Thymus (tissue), 14 donors: ENCODE measurements at places on chromosomes 4 and X.
A peak's percentile ranks its signal among the peaks of the same experiment; 100 is the strongest.

GRCh38 chrX:46279214-46279924 lies 265.9 kb downstream of the ZNF674 start:
- no peak for DNase-seq

DNA sequence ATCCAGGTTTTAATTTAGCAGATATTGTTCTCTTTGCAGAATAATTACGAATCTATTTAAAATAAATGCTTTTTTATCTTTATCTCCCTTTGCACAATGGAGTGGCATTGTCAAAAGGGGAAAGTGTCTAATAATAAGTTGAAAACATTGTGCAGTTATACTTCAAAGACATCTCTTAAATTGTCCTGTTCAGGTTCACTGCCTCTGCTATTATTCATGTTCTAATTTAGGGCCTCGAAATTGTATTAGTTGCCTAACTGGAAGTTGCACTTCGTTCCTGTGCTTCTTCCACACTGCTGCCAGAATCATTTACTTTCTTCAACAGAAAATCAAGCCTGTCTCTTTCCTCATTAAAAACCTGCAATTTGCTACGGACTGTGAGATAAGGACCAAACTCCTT lies 150.5 kb upstream of the SPRY1 start:
- DNase-seq: no peak

- no peak for DNase-seq
Observed at GRCh38 chr4:27913738-27914137, 1053.1 kb downstream of the STIM2 start.

- DNase-seq: no peak
Observed at GRCh38 chrX:41526925-41527324, 79.8 kb downstream of the NYX start.

DNA sequence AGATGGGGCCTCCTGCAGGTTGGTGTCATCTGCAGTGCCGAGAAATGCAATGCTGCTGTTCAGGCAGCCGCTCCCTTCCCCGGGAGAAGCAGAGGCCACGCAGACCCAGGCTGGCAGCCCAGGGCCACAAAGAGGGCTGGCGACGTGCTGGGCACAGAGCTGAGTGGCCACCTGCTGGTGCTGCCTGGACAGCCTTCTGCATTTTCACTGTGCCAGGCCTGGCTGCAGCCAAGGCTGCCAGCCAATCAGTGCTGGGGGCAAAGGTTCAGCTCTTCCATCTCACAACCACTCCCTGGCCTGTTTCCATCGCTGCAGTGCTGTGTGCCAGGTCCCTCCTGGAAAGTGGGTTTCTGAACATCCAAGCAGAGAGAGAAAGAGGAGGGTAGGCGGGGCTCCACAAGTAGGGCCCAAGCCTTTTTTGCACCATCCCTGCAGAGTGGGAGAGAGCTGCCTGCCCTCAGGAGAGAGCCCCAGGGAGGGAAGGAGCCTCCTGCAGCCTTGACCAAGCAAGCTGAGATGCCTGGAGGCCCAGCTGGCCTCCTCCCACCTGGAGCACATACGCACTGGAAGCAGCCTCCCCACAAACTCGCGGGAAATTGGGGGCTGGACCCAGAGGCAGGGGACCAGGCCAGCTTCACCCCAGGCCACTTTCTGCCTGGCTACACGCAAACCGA lies 20.1 kb downstream of the ADRA2C start:
- DNase-seq: no peak

- DNase-seq: no peak
Observed at GRCh38 chrX:120485315-120485637, 16.2 kb upstream of the LAMP2 start.

GRCh38 chrX:122777766-122778165 lies 406.3 kb upstream of the GRIA3 start:
- no peak for DNase-seq

DNA sequence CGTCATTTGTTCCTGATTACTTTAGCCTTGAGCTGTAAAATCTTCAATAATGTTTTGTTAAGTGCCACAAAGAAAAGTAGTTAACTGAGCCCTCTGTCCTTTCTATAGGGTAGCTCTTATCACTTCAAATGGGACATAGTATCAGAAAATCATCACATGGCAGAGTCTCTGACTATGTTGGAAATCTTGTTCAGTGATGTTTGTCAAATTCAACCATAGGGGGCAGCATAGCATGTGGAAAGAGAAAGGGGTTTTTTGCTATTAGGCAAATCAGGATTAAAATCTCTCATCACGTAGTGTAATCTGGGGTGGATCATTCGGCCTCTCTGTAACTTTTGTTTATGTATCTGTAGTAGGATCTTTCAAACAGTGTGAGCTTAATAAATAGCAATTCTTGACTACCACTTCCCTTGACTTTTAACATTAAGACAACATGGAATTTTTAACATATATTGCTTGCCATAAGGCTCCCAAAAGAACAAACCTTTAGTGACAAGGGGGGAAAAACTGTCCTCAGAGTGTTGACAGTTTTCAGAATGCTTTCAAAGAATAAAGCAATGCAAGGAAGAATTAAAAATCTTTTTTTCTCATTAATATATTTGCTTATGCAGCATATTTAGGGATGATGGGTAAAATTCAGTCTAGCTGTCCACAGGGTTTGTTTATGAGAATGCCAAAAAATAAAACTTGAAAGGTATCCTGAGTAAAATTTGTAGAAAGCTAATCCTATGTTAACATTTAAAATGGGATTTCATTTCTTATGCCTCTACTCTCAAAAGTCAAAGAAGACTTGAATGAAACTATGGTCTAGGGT lies 127.2 kb downstream of the FBXW7 start:
- peak; percentile 9 for DNase-seq

- no peak for DNase-seq
Observed at GRCh38 chr4:76752861-76753501, 145.0 kb downstream of the SOWAHB start.

- no peak for DNase-seq
Observed at GRCh38 chr4:7336732-7337131, 98.0 kb downstream of the PSAPL1 start.

DNA sequence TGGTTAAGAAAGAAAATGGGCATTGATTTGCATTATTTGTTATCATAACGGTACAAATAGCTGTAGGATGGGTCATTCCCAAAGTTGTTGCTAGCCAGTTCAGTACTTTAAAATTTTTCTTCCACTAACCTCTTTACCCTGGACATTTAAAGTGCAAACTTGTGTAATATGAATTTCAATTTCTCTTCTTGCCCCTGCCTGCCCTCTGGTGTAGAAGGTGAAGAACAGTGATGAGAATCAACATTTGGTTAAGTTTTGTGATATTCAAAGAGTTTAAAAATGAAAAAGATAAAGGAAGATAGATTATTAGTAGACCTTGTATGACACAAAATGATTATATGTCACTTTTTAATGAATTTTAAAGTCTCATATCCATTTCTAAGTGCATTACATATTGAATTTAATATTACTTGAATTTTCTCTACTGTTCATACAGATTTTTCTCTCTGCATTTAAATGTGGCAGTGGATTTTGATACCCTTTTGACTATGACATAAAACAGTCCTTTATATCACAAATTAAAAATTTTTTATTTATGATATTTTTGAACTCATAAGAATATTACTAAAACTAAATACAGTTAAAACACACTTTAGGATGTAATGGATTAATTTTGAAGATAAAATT lies 337.7 kb downstream of the BMPR1B start:
- peak; percentile 47 for DNase-seq

GRCh38 chrX:72101597-72102037 lies 30.1 kb downstream of the RTL5 start:
- DNase-seq: no peak

- DNase-seq: no peak
Observed at GRCh38 chrX:65687367-65687766, 19.9 kb downstream of the MSN start.

DNA sequence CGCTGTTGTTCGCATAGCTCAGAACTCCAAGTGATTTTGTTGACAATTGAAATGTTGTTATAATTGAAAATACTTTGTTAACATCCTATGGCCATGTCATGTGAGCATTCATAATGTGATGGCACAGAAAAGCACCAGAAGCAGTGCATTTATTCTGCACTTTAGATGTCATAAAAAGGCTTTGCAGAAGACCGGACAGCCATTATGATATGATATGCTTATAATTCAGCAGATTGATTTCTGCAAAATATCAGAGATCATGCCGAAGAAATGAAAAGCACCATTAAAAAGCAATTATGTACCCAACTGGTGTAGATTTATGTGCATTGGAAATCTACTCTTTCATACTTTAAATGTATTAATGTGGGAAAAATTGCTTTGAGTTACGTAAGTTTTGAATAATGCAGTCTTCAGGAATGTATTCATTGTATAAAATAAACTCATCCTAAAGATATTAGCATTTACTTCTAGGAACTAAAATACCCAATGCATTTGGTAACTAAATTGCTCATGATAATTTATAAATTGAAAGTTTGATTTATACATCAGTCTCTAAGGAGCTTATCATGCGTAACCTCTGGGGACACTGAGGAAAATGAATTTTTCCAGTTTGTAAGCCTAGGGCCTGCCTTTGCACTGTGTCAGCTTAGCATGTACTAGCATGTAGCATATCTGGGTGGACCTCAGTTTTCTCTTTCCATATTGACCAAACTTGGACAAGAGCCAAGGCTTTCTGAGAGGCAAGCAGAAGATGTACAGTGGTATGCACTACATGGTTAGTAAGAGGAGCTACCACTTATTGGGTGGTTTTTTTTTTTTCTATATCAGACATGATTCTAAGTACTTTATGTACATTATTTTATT lies 43.6 kb downstream of the TLR10 start:
- no peak for DNase-seq

DNA sequence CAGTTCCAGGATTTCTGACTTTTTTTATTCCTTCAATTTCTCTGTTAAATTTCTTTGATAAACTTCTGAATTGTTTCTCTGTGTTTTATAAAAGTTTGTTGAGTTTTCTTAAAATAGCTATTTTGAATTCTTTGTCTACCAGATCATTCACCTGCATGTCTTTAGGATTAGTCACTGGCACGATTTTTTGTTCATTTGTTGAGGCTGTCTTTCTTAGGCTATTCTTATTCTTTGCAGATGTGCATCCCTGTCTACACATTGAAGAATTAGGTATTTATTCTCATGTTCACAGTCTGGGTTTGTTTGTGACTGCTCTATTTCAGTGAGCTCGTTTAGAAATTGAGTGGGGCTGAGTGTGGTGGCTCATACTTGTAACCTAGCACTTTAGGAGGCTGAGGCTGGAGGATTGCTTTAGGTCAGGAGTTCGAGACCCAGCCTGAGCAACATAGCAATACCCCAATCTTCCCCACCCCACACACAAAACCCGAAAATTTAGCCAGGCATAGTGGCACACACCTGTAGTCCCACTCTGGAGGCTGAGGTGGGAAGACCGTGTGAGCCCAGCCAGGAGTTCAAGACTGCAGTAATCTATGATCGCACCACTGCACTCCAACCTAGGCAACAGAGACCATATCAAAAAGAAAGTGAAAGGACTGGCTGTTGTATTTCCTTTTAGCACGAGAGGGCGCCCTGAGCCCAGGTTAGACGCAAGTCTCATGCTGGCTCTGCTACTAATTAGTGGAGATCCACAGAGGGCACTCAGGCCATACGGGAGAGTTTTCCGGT lies 42.0 kb downstream of the F8 start:
- peak; percentile 55 for DNase-seq

GRCh38 chr4:166014411-166014810 lies 141.4 kb downstream of the TLL1 start:
- no peak for DNase-seq

GRCh38 chr4:92528541-92528940 lies 224.8 kb downstream of the GRID2 start:
- DNase-seq: no peak

DNA sequence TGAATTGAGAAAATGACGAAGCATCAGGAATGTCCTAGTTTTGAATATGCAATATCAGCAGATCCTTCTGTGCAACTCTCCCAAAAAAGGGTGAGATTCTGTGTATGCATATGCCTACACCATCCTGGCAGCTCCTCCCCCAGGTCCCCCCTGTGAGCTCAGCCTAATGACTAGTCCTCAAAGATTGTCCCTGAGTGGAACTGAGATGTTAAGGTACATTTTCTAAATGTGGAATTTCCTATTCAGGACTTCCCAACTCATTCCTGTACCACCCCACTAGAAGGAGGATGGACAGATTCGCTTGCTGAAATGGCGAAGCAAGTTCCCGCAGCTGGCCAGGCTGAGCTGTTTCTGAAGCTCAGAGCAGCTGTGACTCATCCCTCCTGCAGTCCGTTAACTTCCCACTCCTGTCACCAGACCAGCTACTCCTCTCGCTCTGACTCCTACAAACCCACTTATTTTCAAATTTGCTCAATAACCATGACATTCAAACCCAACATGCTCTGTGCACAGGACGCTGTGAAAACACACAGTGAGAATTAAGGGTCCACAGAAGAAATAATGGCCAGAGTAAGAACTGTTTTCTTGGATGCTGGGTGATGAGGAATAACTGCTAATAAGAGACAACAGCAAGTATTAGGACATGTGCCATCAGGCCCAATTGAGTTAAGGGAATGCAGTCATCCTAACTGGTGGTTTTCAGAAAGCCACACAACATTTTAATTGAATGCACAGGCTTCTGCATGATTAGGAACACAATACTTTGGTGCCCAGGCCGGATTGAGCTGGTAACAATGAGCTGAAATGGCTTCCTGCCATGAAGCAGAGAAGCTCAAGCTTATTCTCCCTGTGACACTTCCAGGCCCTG lies 40.0 kb upstream of the IRF2 start:
- no peak for DNase-seq

DNA sequence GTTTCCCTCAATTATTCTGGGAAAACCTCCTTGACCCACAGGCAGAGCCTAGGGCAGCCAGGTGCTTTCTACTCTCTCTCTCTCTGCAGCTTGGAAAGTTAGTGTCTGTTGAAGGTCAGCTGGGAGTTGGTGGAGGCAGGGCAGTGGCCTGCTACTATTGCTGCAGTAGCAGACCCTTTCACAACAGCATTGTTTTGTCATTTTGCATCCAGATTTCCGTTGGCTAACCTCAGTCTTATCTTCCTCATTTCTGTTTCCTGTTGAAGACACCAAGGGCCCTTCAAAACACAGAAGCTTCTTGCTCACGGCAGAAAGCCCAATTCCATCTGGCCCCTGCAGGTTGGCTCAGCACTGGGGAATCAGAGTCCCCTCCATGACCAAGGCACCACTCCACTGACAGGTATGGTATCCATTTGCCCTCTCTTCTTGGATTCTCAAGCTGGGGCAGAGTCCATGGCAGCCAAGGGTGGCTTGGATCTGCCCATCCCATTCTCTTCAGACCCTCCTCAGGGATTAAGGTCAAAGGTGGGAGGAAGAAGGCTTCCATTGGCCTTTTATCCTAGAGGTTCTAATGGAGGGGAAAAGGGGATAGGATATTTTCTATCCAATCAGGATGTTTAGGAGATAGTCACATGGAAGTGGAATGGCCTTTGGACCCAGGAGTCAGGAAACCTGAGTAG lies 24.6 kb downstream of the VSIG4 start:
- no peak for DNase-seq
